ENCODE measurements at places on chromosomes 12 and 14. TPM values are rescaled to one million over a fixed set of nuclear protein-coding genes. Genes with fewer than 3 reads are reported as not detected.

ASCL1 gene
- under 0.01 TPM for total RNA-seq

IL26 gene
- total RNA-seq: not detected

C14orf39 gene
- total RNA-seq: not detected

ACSS3 gene
- 0.62 TPM for total RNA-seq

SYNE3 gene
- 8.3 TPM for total RNA-seq

ZNF84 gene
- 20.0 TPM for total RNA-seq

CLEC1B gene
- total RNA-seq: under 0.01 TPM

LRR1 gene
- 26.2 TPM for total RNA-seq

Data from melanocyte of skin (primary cell).